ENCODE measurements at places on chromosomes 5 and 9.

DNA sequence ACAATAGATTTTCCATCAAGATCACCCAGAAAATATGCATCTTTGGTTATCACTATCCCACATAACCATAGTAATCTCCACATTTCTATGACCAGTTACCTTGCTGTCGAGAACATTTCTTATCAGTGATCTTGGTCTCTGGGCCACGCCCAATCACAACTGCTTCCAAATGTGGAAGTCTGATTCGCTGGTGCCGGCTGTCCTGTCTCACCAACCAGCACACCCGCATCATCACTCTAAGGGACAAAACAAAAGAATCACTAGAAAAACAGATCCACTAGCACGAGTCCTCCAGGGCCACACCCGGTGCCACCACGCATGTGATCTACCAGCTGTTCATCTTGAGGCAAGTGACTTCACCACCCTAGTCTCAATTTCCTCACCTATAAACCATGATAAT lies 11.8 kb downstream of the APTX start:
- no peak overlapping the region for H3K4me3 ChIP-seq
- H3K27me3 ChIP-seq = no peaks in the 10 kb centered on the region
- H3K36me3 ChIP-seq = peaks cover 56% of the 10 kb centered on the region
- no peak for DNase-seq

DNA sequence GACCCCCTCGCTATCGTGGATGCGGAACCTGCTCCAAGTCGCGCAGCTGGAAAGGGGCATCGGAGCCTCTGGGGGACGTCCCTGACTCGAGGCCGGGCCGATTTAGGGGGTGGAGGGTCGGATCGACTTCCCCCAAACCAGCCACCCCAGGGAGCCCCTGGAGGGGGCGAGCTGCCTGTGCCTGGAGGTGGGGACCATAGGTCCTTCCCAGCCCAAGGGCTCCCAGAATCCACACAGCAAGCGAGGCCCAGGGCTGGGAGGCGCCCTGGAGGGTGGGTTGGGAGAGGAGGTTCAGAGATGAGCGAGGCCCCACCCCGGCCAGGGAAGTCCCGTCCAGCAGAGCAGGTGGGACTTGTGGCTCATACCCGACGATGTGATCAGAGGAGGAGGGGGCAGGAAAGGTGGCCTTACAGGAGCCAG lies 147.6 kb downstream of the GAPVD1 start:
- no peaks in the 10 kb centered on the region for H3K36me3 ChIP-seq
- no peak for DNase-seq
- peaks cover 14% of the 10 kb centered on the region for H3K4me1 ChIP-seq
- H3K27ac ChIP-seq = no peak overlapping the region

DNA sequence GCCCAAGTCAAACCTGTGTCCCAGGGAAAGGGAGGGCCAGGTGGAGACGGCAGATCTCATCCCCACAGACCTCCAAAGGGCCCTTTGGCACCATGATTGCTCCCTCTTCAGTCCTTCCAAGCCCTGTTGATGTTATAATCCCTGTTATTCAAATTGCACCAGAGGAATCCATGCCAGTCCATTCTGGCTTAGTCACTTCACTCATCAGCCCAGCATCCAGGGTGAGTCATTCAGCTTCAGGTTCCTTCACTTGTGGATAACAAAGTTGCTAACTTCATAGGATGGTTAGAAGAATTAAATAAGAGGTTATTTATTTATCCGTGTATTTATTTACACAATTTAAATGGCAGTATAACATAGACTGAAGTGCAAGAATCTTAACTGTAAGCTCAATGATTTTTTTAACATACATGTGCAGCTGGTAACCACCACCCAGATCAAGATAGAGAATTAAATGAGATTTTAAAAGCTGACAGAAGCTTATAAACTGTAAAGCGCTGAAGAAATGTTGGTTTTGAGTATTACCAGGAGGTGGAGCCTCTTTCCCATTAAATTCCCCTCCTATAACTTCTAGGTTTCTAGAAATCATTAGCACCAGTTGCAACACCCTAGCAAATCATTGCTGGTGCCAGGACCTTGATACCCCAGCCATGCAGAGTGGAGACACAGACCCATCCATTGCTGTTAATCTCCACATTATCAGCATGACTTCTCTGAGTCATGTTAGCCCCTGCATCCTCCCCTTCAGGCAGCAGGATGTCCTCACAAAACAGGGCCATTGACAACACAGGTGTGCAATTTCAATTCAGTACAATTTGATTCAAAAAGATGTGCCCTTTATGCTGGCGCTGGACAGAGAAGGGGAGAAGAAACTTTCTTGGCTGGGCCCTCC lies 77.4 kb downstream of the SEC61B start:
- peaks cover 3% of the 10 kb centered on the region for H3K4me1 ChIP-seq
- H3K27me3 ChIP-seq = peaks cover 9% of the 10 kb centered on the region
- no peak overlapping the region for H3K27ac ChIP-seq
- DNase-seq = no peak
- H3K36me3 ChIP-seq = no peaks in the 10 kb centered on the region

DNA sequence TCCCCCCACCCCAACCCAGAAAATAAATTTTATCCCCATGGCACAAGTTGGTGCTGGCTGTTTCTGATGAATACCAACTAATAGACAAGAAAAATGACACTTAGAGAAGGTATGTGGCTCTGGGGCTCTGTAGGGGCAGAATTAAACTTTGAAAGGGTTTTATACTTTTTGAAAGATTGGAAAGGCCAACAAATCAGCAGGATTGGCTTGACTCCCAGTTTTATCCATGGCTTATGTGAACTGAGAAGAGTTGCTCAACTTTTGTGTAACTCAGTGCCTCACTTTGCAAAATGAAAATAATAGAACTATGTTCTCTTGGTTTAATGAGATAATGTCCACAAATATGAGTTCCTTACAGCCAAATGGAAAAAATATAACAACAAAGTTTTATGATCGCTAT lies 288.9 kb upstream of the KIF2A start:
- no peak for DNase-seq
- no peak overlapping the region for H3K4me3 ChIP-seq
- H3K36me3 ChIP-seq = no peaks in the 10 kb centered on the region
- no peaks in the 10 kb centered on the region for H3K4me1 ChIP-seq
- H3K27me3 ChIP-seq = no peaks in the 10 kb centered on the region

DNA sequence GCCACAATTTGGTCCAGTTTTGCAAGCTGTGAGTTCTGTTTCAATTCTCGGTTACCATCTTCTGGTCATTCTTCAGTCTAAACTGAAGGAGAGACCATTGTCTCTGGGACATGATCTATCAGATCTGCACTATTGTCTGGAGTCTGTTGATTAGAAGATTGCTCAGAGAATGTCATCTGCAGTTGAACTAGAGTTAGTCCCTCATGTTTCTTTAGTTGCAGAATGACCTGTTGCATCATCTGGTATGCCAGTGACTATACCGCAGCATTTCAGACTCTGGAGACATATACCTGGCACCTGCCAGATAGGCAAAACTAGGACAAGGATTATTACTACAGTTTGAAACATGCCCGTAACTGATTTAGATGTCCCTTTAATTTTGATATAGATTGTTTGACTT lies 194.8 kb downstream of the LRRC70 start:
- no peaks in the 10 kb centered on the region for H3K4me1 ChIP-seq
- DNase-seq = no peak
- no peaks in the 10 kb centered on the region for H3K27me3 ChIP-seq
- H3K36me3 ChIP-seq = no peaks in the 10 kb centered on the region
- H3K4me3 ChIP-seq = no peak overlapping the region

DNA sequence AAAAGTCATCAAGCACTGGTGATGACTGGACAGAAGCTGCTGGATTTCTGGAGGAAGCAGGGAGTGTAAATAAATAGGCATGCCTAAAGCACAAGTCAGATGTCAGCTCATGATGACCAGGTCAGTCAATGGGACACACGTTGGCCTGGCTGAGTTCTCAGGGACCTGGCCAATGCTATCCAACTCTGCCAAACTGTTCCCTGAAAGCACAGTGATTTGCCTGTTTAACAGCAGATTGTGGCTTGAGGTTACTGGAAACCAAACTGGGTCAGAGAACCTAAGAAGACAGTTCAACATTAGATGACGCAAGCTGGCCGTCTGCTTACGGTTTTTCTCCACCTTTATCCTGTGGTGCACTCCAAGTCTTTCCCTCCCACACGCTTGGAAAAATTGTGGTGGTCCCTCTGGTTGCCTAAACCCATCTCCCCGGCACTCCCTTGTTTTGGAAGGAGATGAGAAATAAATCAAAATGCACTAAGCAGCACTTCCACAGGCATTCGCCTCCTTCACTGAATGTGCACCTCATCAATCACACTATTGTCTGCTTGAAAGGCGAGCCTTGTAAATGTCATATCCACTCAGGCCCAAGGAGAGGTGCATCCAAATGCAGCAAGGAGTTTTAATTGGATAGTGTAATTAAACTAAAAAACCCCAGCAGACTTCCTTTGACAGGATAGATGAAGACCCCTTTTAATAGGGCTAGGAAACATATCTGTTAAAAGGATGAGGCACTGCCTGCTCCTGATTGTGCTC lies 199.4 kb downstream of the GAPVD1 start:
- H3K27ac ChIP-seq = no peak overlapping the region
- no peak overlapping the region for H3K4me3 ChIP-seq
- no peaks in the 10 kb centered on the region for H3K27me3 ChIP-seq
- DNase-seq = no peak
- H3K4me1 ChIP-seq = no peaks in the 10 kb centered on the region

DNA sequence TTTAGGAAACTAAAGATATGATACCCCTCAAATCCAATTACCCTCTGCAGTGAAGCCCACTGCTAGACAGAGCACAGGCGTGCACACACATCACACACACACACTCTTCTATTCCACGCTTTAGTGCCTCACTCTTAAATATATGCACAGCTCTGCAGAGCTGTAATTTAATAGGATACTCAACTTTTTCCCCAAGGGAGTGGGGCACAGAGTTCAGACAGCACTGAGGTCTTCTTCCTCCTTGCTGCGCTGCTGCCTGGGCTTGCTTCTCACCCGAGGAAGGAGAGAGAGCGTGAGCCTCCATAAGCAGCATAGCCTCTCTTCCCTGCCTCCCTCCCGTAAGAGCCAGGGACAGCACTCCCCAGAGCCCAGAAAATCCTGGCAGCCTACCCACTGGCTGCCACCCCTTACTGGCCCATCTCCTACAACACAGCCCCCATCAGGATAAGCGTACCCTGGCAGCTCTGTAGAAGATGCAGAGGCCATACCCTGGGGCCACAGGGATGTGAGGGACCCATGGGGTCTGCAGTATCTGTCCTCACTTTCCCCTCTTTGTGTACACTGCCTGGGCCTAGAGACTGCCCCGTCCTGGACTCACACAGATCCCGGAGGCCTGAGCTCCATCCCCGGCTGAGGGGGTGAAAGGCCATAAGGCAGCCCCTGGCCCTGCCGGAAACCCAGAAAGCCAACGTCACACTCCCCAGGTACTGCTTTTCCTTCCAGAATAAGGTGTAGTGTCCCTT lies 102.1 kb downstream of the C5orf15 start:
- DNase-seq = no peak
- no peaks in the 10 kb centered on the region for H3K27me3 ChIP-seq
- no peaks in the 10 kb centered on the region for H3K4me1 ChIP-seq
- no peak overlapping the region for H3K4me3 ChIP-seq

DNA sequence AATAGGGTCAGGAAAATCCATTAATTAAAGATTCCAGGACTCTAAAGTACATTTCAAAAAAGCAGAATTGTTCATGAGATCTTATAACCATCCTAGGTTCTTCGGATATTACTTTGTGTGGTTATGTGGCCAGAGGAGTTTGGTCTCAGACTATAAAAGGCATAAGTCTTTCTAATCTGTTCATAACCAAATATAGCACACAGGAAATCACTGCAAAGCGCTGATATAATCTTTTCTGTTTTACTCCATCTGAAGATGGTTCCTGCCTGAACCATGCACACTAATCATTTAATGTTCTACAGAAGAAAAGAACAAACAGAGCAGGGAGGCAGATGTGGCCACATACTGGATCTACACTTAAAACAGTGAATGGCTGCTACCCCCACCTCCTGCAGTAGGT lies 182.8 kb downstream of the SEMA5A start:
- no peaks in the 10 kb centered on the region for H3K4me1 ChIP-seq
- H3K27me3 ChIP-seq = no peaks in the 10 kb centered on the region
- H3K4me3 ChIP-seq = no peak overlapping the region
- H3K27ac ChIP-seq = no peak overlapping the region

DNA sequence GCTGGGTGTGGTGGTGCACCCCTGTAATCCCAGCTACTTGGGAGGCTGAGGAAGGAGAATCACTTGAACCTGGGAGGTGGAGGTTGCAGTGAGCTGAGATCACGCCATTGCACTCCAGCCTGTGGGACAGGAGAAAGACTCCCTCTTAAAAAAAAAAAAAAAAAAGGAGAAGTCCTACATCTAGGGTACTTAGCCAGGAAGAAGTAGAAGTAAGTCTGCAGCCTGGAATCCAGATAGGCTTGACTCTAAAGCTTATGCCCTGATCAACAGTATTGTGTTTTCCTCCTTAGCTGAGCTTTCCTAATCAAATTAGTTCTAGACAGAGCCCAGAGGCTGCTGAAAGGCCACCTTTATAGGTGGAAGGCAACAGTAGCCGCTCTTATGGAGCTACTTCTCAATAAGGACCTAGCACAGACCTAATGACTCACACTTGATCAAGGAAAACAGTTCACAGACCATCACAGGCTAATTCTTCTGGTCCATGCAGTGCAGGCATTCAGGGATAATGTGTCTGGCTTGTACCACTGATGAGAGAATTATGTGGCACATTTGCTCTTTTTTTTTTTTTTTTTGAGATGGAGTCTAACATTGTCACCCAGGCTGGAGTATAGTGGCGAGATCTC lies 105.5 kb upstream of the KLF4 start:
- H3K27ac ChIP-seq = no peak overlapping the region
- DNase-seq = no peak
- no peaks in the 10 kb centered on the region for H3K4me1 ChIP-seq
- no peak overlapping the region for H3K4me3 ChIP-seq
- H3K27me3 ChIP-seq = no peaks in the 10 kb centered on the region

GRCh38 chr5:149636861-149637246 lies 55.6 kb downstream of the ARHGEF37 start:
- DNase-seq = peak; percentile 81
- H3K36me3 ChIP-seq = no peaks in the 10 kb centered on the region
- H3K4me3 ChIP-seq = no peak overlapping the region
- peaks cover 2% of the 10 kb centered on the region for H3K4me1 ChIP-seq
- no peak overlapping the region for H3K27ac ChIP-seq
- H3K27me3 ChIP-seq = no peaks in the 10 kb centered on the region

- no peaks in the 10 kb centered on the region for H3K27me3 ChIP-seq
- peaks cover 20% of the 10 kb centered on the region for H3K4me1 ChIP-seq
- no peak for DNase-seq
- peak overlapping the region; percentile 65 for H3K4me3 ChIP-seq
- peaks cover 34% of the 10 kb centered on the region for H3K36me3 ChIP-seq
Measured at GRCh38 chr5:80655231-80655774, 520 bp upstream of the DHFR start.

DNA sequence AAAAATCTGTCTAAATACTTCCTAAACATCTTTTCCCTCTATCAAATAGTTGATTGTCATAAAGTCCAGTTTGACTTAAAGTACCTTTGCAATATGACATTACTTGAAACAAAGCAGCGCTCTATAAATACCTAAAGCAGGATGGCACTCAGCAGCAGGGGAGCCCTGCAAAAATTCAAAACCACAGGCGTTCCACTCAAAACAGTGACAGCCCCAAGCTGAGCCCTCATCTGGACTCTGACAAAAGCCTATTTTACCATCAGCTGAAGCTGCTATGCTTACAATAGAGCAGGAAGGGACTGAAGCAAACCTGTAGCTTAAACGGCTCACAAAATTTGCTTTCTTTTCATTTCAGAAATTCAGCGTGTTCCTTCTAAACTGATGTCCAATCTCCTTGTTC lies 11.5 kb downstream of the GABRA6 start:
- H3K4me1 ChIP-seq = no peaks in the 10 kb centered on the region
- H3K4me3 ChIP-seq = no peak overlapping the region
- no peaks in the 10 kb centered on the region for H3K36me3 ChIP-seq
- DNase-seq = no peak
